ENCODE measurements at places on chromosomes 5 and 9.
A peak's percentile ranks its signal among the peaks of the same experiment; 100 is the strongest.

DNA sequence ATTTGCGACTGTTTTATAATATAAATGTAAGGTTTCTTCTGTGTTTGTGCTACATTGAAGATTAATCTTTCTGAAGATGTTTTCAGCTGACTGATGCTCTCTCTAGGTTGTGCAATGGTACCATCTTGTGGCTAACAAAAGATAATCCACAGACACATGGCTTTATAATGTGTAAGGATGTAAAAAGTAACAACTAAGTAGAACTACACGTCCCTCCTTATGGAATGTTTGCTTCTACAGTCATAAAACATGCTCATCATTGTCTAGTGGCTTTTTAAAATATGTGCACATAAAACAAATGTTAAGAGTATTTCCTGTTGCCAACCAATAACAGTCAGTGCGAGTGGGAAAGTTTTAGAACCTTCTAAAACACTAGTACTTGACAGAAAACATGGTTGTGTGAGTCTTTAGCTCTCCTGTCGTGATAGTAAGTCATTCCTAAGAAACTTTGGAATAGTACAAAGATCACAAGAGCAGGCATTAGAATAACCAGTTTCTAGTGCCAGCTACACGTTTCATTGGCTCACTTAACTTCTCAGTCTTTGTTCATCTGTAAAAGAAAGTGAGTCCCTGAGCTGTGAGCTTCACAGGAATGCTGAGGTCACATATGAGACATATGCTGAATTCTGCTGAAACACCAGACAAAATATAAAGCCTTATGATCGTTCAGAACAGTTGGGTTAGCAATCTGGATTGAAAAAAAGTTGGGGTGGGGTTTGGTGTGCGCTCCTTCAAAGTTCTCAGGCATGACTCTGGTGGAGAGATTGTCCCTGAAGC is 75.7 kb upstream of the GLIS3 start:
- no peak for DNase-seq

- DNase-seq = no peak
Observed at GRCh38 chr5:116382032-116382873, 192.4 kb downstream of the SEMA6A start.

- peak; percentile 46 for DNase-seq
Observed at GRCh38 chr5:32583582-32584232, 1.6 kb upstream of the SUB1 start.

DNA sequence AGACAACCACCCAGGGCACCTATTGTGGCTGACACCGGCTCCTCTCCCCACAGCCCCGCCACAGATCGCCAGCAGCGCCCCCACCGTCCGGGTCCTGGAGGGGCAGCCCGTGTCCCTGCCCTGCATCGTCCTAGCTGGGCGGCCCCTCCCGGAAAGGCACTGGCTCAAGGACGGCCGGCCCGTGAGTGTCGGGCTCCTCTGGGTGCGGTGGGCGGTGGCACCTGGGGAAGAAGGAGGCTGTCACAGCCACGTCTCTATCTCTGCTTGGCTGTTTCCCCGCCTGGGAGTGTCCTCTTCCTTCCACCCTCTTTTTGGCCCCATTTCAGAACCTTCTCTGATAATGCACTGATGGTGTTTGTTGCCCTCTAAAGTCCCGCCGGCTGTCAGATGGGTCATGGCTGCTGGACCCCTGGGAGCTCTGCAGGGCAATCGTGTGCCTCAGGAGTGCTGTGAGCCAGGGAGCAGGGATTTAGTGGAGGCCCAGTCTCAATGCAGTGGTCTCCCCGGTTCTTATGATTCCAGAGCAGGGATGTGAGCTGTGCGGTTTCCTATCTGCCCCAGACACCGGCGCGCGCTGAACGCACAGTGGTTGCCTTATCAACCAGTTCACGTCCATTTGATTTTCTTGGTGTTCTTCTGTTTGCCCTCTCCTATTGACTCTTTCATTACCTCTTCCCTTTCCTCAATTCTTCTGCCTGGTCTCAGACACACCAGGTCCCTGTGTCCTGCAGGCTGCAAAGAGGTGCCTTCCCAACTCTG is 55.3 kb downstream of the HMCN2 start:
- no peak for DNase-seq

DNA sequence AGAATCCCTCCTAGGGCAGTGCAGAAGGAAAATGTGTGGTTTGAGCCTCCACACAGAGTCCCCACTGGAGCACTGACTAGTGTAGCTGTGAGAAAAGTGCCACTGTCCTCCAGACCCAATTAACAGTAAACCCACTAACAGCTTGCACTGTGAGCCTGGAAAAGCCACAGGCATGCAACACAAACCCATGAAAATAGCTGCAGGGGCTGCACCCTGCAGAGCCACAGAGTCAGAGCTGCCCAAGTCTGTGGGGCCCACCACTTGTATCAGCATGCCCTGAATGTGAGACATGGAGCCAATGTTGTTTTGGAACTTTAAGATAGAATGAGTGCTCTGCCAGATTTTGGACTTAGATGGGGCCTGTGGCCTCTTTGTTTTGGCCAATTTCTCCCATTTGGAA is 119.8 kb upstream of the CDH9 start:
- DNase-seq = no peak
